NCI-H1417 (cell line): ENCODE measurements at places on chromosomes 4 and X.

GRCh38 chrX:57607295-57608187 is 15.7 kb downstream of the ZXDB start:
- no peak for DNase-seq

- peak; percentile 27 for DNase-seq
These were observed 664 bp downstream of the PRSS12 start for GRCh38 chr4:118351851-118352827.

- DNase-seq = no peak
These were observed 2.0 kb downstream of the TMEM165 start for GRCh38 chr4:55397520-55398321.

- DNase-seq = peak; percentile 8
These were observed 1100.2 kb upstream of the INTU start for GRCh38 chr4:126532527-126532926.

DNA sequence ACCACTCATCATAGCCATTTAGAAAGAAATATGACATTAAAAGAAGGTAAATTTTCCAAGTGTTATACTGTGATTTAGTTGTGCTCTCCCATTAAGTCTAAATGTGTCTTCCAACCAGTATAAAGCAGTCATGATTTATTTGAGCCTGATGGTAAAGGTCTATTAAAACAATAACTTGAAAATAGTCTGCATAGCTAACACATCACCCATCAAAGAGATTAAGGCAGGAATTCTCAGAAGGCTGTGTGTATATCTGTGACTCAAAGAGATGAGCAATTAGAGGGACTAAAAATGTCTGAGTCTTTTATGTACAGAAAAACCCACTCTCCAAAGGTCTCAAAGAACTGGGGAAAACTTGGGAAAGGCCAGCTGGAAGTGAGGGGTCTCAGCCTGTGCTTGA is 70.3 kb upstream of the IQCM start:
- no peak for DNase-seq

GRCh38 chrX:39729981-39730661 is 367.6 kb downstream of the BCOR start:
- no peak for DNase-seq

DNA sequence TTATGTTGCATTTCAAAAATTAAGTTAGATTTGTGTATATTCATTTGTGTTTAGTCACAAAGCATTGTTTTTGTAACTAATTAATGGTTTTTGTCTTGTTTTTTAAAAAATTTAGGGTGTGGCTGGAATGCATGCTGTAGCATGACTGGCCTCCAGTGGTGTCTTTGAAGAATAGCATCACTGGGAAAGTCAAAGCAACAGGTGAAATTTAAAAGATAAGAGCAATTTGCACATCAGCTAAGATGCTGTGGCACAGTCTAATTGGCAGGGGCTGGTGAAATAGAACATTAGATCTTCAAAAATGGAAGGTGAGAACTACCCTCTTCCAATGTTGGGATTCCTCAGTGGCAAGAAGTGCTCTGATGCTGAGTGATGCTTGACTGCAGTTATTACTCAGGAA is 45.3 kb downstream of the ANK2 start:
- no peak for DNase-seq

- DNase-seq = no peak
These were observed 61.6 kb upstream of the PDGFRA start for GRCh38 chr4:54167508-54167907.

GRCh38 chr4:187019896-187020295 is 296.2 kb upstream of the FAT1 start:
- DNase-seq = no peak

GRCh38 chrX:22193851-22194659 is 78.7 kb upstream of the CBLL2 start:
- no peak for DNase-seq

DNA sequence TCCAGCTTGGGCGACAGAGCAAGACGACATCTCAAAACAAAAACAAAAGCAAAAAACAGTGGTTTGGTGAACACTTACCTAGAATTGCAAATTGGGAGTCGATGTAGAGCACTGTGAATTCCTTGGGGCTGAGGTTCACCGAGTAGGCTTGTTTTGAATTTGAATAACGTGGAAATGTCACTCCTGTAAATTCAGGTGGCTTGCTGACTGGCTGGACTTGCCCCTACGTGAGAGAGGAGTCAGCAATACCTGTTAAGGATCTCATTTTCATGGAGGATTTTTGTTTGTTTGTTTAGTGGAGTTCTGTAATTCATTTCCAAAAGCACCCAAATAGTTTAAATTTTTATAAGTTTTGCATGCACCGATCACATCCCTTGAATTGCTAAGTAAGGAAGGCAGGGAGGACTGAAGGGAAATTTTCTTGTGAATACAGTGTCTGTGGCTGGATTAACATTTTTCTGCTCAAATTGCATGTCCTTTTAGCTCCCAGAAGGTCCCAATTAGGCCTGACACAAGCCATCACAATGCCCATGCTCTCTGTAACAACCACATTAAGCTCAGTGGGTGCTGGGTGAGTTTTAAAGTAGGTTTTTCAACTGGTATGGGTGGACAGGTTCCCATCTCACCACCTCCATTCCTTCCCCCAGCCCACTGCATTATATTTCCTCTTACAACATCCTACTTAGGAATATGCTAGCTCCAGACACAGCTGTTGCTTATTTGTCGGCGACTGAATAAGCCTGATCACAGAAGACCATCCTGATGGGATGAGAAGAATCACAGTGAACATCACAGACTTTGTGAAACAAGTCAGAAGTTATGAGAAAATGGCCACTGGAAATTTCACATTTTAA is 58.5 kb upstream of the TTC29 start:
- DNase-seq = no peak

DNA sequence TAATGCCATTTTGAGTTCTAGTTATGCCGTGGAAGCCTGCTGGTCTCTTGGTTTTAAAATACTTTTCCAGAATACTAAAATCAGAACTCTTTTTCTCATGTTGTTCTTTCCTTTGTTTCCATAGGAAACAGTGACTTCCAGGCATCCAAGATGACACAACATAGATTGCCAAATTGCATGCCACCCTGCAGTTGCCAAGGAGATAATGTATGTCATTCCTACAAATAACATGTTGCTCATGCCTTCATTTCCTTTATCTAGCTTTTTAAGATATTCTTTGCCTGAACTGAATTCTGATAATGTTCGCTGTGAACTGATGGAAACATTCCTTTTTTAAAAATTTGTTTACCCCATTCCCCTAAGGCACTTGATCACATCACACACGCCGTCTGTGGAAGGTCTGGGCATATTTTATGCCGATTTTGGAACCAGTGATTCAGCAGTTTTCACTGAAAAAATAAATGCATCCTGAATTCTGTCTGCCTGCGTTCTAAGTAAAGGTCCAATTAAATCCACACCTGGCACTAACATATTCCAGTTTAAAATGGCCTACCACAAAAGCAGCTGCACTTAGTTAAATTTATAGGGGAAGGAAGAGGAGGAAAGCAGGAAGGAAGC is 38.0 kb upstream of the COX7B2 start:
- no peak for DNase-seq

- DNase-seq = no peak
These were observed 14.1 kb downstream of the COX18 start for GRCh38 chr4:73055241-73055897.

GRCh38 chr4:24213961-24214360 is 324.1 kb upstream of the PPARGC1A start:
- no peak for DNase-seq

GRCh38 chr4:55906989-55907388 is 41.8 kb upstream of the CEP135 start:
- no peak for DNase-seq

DNA sequence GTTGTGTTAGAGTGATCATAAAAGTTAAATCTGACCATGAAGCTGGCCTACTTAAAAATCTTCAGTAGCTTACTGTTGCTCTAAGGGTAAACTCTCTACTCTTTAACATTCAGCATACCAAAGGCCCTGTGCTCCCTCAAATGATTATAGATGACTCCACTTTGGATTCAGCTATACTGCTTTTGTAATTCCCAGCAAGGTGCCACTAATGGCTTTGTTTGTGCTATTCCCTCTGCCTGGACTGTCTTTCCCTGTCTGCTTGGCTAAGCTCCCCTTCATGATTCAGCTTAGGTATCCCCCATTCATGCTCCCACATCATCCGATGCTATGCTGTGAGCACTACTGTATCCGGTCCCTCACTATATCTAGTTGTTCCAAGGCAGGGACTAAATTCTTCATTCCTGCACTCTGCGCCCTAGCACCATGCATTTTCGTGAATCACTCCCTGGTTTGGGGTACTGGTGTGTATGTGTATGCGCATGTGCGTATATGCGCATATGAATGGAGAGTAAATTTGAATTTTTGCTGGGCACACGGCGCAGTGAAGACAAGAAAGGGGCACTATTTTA is 453 bp upstream of the PBDC1 start:
- DNase-seq = no peak

DNA sequence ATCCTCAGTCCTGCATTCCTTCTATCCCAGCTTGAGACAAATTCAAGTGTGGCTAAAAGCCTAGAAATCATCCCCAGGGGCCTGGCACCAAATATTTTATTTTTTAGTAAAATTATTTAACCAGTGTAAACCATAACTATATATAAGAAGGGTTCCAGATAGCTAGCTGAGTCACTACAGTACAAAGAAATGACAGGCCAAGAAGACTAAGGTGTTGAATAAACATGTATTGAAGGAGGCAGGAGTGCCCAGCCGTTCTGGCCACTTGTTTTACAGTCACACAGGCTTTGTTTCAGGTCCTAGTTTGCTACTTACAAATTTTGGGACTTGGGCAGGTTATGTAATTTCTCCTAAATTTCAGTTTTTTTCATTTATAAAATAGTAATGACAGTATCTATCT is 225.9 kb upstream of the PITX2 start:
- no peak for DNase-seq

GRCh38 chr4:6613676-6614651 is 26.5 kb upstream of the MRFAP1 start:
- DNase-seq = no peak

GRCh38 chrX:110168585-110168984 is 149.3 kb downstream of the AMMECR1 start:
- no peak for DNase-seq

DNA sequence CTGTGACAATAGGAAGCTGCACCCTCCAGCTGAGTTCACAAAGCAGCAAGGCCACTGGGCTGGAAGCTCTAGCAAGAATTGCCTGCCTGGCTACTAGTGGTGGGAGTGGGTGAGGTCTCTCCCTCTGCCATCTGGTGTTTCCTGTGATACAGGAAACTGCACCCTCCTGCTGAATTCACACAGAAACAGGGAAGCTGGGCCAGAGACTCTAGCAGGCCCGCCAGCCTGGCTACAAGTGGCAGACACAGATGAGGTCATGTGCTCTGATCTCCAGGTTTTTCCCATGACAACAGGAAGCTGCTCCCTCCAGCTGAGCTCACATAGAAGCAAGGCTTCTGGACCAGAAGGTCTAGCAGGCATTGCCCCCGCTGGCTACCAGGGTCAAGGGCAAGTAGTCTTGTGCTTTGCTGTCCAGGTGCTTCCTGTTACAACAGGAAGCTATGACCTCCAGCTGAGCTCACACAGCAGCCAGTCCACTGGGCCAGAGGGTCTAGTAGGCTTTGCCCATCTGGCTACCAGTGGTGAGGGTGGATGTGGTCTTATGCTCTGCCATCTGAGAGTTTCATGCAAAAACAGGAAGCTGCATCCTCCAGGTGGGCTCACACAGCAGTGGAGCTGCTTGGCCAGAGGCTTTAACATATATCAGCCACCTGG is 41.5 kb upstream of the ZXDA start:
- no peak for DNase-seq

DNA sequence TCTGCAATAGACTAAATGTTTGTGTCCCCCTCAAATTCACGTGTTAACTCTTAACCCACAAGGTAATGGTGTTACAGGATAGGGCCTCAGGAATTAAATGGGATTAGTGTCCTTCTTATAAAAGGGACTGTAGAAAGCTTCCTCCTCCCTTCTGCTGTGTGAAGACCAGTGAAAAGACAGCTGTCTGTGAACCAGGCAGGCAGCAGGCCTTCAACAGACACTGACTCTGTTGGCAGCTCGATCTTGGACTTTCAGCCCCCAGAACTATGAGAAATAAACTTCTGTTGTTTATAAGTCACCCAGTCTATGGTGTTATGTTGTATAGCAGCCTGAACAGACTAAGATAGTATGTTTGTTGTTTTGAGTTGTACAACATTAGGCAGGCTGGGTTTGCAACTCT is 208.1 kb downstream of the GBA3 start:
- no peak for DNase-seq

DNA sequence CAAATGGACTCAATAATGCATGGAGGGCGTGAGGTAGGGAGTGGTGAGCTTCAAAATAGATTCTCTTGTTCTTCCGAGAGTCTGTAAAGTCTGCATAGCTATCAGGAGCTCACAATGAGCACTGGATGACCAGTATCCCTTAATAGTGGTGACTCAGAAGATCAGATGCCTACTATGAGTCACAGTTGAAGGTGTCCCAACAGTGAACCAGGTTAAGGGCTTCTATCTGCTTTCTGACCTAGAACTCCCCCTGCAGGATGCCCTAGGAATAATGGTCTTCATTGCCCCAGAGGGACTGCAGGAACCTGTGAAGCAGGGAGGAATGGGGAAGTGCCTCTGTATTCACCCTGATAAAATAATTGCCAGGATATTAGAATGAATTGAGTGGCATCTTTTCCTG is 22.1 kb downstream of the DGKK start:
- no peak for DNase-seq

DNA sequence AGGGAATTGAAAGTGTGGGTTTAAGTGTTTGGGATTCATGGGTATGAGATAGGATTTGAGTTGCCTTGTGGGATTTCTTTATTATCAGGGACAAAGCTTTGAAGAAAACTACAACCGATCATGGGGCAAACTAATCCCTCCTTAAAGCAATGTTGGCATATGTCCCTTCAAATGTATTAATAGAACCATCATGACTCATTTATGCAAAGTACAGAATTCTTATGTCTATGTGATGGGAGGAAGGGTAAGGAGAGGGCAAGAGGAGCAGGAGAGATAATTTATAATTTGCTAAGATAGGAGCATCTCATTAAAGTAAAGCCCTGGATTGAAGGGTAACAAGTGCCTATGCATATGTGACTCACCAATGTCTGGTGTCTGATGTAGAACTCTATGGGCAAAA is 94.2 kb downstream of the PHEX start:
- DNase-seq = no peak

GRCh38 chr4:112946127-112946526 is 103.3 kb upstream of the ANK2 start:
- DNase-seq = no peak

GRCh38 chrX:67784712-67785111 is 240.9 kb downstream of the AR start:
- no peak for DNase-seq

DNA sequence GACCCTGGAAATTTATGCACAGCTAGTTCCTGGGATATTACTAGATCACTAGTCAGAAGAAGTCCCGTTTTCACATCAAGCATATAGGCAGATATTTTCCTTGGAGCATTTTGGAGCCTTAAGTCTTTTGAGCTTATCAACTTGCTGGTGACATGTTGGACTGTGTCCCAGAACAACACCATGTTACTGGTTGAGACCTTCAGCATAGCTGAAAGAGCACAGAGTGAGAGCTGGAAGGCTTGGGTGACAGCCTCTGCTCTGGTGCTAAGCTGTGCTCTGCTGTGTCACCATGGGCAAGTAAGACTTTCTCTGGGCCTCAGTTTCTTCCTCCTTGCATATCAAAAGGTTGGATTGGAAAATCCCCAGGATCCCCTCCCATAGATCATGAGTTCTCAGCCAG is 116.6 kb upstream of the FRMPD4 start:
- DNase-seq = no peak
